Lower leg skin (tissue), 4 donors: ENCODE measurements at places on chromosomes 4 and X.

DNA sequence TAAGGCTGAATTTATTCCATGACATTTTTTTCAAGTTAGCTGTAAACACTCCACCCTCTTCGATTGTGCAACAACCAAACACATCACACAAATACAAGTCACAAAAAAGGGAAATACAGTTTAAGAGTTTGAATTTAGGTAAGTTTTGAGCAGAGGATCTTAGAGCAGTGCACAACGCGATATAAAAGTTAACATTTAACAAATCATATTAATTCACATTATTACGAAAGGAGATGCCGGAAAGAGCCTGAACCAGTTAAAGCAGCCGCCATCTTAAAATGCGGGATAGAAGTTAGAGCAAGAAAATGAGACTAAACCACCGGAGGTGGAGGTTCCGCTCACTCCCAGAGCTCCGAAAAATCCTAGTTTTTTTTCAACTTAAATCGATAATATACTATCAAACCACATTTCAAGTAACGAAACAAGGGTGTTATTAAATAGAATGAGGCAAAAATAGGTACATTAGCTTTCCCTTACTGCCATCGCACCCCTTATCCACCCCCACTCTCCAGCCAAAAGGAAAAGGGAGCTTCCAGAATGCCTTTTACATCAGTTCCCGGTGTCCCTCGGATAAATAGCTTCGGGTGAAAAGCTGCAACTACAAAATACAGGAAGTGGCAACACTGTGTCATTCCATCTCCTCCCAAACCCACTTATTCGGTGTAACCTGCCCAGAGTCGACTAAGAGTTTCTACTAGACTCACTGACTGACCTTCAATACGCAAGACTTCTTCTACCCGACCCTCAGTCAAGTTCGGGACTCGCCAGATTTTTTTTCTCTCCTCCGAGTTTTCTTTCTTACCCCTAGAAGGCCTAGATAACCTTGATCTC, 1.9 kb downstream of the UBE2D3 start:
- DNase-seq = peak; percentile 61

- DNase-seq = no peak
These were observed 8.1 kb downstream of the SSR4 start for GRCh38 chrX:153802513-153803045.

DNA sequence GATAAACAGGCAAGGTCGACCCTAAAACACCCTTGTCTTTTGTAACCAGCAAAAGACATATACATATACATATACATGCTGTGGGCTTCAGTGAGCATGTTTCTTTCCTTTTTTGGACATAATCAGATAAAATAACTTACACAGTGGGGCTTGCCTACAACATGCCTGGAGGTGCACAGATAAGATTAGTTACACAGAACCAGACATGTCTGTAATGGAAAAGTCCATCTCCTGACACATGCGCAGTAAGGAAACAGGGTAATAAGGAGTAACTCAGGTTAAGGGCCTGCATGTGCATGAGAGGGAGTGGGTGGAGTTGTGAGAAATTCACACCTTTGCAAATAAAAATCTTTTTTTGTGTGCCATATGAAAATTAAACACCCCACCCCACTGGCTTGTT, 3.4 kb downstream of the UGT2A1 start:
- DNase-seq = no peak

DNA sequence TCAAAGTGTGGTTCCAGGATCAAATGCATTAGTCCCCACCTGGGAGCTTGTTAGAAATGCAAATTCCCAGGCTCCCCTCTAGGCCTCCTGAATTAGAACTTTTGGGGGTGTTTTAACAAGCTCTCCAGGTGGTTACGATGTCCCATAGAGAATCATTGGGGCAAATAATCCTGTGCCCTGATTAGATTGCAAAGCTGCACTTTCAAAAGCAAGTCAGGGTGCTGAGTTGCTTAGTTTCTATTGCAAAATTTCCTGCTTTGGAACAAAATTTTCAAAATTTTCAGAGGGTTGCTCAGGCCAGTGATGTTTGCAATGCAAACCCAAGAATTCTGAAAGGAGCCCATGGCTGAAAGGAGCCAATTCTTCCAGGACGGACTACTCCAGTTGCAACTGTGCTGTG, 71.0 kb downstream of the MGST2 start:
- no peak for DNase-seq

DNA sequence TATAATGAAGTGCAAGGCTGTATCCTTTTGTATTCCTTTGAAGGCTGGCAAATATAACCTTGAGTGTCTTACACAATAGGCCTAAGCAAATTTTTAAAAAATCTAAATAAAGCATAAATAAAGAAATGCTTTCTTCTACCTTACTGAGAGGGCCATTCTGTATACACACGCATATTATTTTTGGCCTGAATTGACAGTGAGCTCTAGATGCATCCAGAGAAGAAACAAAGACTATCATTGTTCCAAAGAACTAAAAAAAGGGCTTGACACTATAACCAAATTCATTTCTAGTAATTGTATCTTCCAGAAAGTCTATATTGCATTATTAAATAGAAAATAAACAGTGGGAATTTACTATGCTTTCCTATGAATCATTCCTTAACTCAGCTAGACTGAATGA, 100.2 kb downstream of the MAGEB17 start:
- DNase-seq = no peak

DNA sequence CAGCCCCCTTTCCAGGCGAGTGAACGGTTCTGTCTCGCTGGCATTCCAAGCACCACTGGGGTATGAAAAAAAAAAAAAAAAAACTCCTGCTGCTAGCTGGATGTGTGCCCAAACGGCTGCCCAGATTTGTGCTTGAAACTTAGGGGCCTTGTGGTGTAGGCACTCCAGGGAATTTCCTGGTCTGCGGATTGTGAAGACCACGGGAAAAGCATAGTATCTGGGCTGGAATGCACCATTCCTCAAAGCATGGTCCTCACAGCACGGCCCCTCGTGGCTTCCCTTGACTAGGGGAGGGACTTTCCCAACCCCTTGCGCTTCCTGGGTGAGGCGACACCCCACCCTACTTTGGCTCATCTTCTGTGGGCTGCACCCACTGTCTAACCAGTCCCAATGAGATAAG, 516.8 kb upstream of the FAM241A start:
- no peak for DNase-seq

DNA sequence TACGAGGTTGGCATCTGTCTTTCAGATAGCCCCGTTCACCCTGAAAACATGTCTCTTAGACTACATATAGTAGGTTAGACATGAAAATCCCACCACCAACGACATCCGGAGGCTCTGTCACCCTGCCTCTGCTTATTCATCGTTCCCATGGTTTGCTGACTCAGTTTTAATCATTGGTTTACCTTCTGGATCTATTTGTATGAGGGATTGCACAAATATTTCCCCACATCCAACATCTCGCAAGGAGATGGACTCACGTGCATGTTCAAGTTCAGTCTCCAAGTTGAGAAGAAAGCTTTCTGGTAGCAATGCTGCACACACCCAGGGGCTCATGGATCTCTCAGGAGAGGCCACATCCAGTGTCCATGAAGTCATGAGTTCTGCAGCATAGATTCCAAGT, 10.8 kb downstream of the CETN2 start:
- no peak for DNase-seq

- no peak for DNase-seq
These were observed 714.5 kb upstream of the TENM3 start for GRCh38 chr4:181528570-181529184.

- DNase-seq = no peak
These were observed 5.0 kb upstream of the TSPAN5 start for GRCh38 chr4:98663226-98664006.

DNA sequence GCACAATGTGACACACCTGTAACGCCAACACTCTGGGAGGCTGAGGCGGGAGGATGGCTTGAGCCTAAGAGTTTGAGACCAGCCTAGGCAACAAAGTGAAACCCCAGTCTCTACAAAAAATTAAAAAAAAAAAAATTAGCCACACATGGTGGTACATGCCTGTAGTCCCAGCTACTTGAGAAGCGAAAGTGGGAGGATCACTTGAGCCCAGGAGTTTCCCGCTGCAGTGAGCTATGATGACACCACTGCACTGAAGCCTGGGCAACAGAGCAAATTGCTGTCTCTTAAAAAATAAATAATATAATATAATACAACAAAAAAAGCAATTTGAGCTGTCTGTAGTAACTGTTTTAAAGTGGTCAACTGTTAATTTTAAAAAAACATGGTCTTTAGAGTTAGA, 13.2 kb downstream of the SPOCK3 start:
- DNase-seq = no peak

DNA sequence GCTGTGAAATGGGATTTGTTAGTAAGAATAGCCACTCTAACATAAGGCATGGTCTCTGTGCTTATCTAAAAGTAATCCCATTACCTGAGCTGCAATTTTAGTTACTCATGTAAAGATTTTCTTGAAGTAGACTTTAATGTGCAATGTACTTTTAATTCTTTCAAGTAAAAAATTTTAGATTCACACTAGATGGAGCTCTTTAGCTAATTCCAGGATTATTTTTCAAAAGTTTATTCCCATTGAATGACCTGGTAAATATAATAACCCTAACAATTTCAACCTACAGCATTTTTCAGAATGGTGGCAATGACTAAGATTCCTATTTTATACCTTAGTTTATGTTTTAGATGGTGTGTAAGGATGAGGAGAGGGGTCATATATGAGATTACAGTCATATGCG, 18.1 kb downstream of the USP38 start:
- no peak for DNase-seq

GRCh38 chrX:13937370-13938050, 92.2 kb downstream of the GEMIN8 start:
- no peak for DNase-seq

DNA sequence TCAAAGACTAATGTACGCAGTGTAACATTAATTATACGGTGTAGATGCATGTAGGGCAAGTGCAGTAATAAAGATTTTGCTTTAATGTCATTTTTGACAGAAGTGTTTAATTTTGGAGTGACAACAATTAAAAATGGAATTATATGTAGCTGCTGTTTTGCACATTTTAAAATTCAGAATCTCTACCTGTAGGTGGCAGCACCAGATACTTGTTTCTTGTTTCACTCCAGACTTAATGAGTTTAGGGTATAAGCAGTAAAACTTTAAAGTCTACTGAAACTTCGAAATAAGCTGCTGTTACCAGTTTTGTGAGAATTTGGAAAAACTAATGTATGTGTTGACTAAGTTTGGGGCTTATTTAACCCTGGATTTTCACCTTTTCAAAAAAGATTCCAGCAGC, 144.9 kb downstream of the POLA1 start:
- DNase-seq = no peak

DNA sequence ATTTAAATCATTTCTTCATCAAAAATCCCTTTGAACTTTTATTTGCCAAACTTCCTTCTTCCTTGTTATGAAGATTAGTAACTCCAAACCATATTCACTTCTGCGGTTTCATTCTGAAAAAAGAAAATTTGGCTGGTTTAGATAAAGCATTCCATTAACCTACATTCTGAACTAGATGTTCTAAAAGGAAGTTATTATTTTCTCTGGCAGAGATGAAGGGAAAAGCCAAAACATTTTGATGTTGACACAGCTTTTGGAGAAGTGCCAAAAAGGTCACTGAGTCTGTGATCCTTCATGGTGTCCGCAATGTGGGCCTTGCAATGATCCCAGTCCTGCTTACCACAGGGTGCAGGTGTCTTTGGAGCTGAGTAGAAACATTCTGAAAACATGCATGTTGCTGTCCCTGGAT, 36.0 kb downstream of the CXCL8 start:
- DNase-seq = no peak

GRCh38 chr4:62003695-62004094, 803.6 kb downstream of the ADGRL3 start:
- DNase-seq = no peak

- DNase-seq = no peak
These were observed 595 bp downstream of the KLHL34 start for GRCh38 chrX:21657318-21658151.

DNA sequence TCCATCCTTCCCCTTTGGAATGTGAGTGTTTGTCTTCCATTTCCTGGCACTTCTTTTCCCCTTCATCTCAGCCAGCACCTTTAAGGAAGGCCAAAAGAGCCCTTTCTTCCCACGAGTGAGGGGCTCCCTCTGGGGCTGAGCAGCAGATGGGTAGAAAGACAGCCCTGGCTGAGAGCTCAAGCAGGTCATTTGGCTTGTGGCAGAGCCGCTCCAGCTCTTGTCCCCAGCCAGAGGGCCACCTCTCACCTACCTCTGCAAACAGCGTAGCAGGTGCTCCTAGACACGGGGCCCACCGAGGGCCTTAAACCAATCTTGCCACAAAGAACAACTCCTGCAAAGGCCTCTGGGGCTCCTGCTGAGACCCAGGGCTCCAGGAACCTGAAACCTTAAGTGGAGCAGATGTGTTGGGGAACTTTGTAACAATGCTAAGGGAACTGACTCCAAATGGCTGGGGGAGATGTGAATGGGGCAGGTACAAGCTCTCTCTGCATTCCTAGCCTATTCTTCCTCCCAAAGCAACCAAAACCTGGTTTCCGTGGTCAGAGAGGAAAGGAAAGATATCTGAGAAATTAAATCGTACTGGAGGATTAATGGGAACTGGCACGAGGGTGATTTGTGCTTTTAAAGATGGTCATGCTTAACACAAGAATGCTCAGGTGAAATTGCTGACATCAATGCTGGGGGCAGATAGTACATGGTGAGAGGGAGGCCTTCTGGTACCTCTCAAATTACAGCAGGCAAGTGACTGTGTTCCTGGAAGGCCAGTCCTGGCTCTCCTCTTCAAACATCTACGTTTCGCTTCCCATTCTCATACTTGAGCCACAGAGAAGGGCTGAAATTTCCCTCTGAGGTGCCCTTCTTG, 27.0 kb downstream of the TFDP3 start:
- DNase-seq = no peak

DNA sequence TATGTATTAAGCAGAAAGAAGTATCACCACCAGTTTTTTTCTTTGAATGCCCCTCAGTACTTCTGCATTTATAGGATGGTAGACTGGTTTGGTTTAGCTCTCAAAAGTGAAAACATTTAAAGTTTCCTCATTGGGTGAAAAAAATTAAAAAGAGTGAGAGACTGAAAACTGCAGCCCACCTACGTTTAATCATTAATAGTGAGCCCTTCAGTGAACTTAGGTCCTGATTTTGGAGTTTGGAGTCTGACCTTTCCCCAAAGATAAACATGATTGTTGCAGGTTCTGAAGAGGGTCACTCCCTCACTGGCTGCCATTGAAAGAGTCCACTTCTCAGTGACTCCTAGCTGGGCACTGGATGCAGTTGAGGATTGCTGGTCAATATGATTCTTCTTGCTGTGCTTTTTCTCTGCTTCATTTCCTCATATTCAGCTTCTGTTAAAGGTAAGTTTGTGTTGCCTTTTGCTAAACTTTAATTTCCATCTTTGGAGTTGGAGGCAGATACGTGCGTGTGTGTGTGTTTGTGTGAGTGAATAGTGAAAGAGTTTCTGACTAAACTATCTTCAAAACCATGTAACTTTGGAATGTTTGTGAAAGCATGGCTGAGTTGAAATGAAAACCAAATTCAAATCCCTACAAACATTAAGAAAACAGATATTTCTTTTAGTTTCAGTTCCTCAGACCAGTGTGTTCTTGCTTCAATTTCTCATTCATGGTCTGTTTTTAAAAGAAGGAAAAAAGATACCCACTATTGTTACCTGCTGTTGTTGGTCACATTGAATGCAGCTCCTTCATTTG, at the start of gene MTTP:
MTTP (plus strand) TSS at position 295 of the 795 bp plus-strand sequence; CDS start at position 381, 86 bp downstream.
- DNase-seq = no peak

- no peak for DNase-seq
These were observed 107.2 kb downstream of the ANAPC4 start for GRCh38 chr4:25484243-25484721.
